Activated CD4-positive, alpha-beta T cell treated with anti-CD3 and anti-CD28 coated beads, Interleukin-2, amount 50 U/mL, for 24 hours (primary cell): ENCODE measurements at places on chromosomes 3 and 15.

DNA sequence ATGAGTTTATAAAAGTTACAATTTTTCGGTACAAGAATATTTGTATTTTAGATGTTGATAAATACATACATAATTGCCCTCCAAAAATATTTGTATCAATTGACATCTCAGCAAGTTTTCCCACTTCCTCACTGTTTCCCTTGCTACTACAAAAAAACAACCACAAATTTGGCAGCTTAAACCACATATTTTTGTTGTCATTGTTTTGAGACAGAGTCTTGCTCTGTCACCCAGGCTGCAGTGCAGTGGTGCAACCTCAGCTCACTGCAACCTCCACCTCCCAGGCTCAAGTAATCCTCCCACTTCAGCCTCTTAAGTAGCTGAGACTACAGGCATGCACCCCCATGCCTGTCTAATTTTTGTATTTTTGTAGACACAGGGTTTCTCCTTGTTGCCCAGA is 162.8 kb upstream of the RARB start:
- DNase-seq = no peak

GRCh38 chr15:42409011-42409410 is 49.7 kb downstream of the CAPN3 start:
- DNase-seq = no peak

DNA sequence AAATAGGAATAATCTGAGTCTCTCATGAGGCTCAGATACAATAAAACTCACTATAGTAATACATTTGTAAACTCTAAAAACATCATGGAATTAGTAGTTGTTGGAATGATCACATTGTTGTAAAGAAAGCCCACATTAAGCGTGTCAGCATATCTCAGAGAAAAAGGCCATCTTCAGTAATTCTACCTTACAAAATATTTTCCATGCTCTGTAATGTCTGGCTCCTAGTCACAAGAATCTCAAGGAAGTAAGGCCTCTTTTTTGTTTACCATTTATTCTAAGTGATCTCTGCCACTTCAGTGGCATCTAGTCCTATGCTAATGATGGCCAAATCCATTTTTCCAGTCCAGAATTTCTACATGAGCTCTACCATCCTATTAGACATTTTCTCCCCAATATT is 240.2 kb upstream of the ZNF717 start:
- DNase-seq = no peak

GRCh38 chr15:46622851-46623250 is 988.0 kb downstream of the SQOR start:
- DNase-seq = no peak

GRCh38 chr3:59609657-59610348 is 560.0 kb upstream of the CFAP20DC start:
- no peak for DNase-seq

DNA sequence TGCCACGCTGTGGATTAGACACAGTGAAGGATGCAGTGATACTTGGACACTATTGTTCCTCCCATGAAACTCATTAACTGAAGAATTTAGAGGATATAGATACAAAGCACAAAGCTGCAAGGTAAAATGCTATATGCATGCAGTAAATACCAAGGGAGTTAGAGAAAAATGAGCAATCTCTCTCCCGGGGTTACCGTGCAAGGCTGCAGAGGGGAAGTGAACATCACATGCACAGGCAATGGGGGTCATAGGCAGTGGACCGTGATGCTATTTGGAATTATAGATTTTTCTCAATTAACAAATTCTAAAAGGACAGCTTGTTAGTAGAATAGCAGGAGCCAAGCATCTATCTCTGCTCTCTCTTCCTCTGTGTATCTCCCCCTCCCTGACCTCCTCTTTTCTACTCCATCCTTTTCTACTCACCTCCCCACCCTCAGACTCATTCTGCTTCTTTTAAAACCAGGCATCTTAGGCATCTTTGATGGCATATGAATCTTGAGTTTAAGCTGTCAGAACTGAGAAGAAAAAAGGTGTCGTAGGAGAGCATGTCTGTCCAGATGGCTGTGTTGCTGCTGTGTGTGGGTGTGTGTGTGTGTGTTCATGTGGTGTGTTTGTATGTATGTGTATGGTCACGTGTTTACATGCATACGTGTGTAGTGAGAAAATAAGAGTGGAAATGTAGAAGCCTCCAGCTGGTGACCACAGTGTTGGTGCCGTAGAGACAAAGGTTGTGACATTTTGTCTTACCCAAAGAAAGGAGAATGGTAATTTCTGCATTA is 339.0 kb downstream of the EPHB1 start:
- no peak for DNase-seq

DNA sequence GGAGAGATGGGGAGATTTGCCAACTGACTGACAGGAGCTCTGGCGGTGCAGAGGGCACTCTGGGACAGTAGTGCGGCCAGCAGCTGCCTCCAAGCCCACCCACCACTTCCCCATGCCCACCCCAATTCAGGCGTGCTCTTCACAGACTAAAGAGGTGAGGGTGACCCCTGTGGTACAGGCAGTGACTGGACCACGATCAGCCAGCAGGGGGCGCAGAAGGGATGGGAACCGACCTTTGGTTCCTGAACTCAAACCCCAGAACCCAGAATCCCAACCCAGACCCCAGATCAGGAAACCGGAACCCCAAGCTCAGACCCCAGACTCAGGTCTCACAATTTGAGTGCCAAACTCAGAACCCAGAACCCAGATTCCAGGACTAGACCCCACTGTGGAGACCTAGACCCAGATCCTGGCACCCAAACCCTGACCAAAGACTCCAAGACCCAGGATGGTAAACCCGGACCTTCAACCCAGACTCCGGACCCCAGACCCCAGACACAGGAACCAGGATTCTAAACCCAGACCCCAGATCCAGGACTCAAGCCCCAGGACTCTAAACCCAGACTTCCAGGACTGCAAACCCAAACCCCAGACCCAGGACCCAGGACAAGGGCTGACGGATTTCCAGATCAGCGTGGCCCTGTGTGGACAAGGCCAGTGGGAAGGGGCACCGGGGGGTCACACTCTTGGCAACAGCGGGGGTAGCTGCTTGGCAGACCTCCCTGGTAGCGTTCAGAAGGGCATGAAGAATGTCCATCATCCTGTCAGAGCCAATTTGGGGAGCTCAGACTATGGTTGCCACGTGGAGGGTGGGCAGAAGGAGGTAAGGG is 3.7 kb upstream of the MYL3 start:
- peak; percentile 76 for DNase-seq
